ENCODE measurements at places on chromosomes 6 and 20. TPM values are rescaled to one million over a fixed set of nuclear protein-coding genes. Genes with fewer than 3 reads are reported as not detected.

- no peak overlapping the region for H3K4me3 ChIP-seq
- H3K4me1 ChIP-seq = peaks cover 11% of the 10 kb centered on the region
- no peaks in the 10 kb centered on the region for H3K27me3 ChIP-seq
- peak overlapping the region; percentile 11 for H3K27ac ChIP-seq
- DNase-seq = peak; percentile 97
- peaks cover 15% of the 10 kb centered on the region for H3K36me3 ChIP-seq
Observed at GRCh38 chr20:25223179-25223661, 24.7 kb upstream of the PYGB start.

DNA sequence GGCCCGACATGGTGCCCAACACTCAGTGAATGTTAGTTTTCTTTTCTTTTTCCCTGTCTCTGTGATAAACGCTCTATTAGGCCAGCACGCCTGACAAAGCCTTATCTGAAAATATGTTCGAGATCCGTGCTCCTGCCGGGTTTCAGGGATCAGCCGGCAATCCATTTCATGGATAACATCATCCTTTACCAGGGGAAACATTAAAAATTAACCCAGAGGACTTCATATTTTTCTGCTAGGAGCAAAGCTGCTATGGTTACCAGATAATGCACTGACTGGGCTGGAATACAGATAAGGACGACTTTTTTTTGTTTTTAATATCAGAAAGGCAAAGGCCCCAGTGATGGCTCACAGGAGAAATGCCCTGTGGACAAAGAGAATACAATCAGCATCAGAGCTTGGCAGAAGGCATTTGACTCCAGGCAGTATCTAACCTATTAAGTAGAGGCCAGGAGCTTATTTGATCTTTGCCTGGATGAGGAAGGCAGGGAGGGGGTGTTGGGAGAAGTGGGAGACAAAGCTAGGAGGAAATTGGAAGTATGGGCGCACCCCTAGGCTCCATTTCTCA is 482.0 kb upstream of the CHD6 start:
- no peak overlapping the region for H3K4me3 ChIP-seq
- DNase-seq = no peak
- H3K27ac ChIP-seq = no peak overlapping the region
- no peaks in the 10 kb centered on the region for H3K36me3 ChIP-seq

DNA sequence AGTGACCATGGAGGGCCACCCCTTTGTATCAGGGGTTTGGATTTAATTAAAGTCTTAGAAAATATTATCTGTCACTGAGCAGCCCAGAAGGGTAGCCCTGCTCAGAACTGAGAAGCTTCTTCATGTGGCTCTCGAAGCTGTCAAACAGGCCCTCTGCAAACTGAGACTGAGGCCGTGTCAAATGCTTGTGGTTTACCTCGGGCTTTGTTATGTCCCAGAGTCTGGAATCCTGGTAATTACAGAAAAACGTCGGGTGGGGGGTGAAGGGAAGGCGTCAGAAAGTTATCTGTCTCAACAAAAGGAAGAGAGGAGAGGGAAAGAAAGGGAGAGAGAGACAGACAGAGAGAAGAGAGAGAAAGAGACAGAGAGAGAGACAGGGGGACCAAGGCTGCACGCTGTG is 200.8 kb downstream of the BMP7 start:
- no peaks in the 10 kb centered on the region for H3K27me3 ChIP-seq
- no peak overlapping the region for H3K4me3 ChIP-seq
- H3K27ac ChIP-seq = no peak overlapping the region
- no peak for DNase-seq

- H3K27ac ChIP-seq = peak overlapping the region; percentile 75
- H3K27me3 ChIP-seq = peaks cover 2% of the 10 kb centered on the region
- no peak for DNase-seq
- peak overlapping the region; percentile 67 for H3K4me3 ChIP-seq
- no peaks in the 10 kb centered on the region for H3K4me1 ChIP-seq
Observed at GRCh38 chr20:20051767-20052073, 546 bp downstream of the CRNKL1 start.

DNA sequence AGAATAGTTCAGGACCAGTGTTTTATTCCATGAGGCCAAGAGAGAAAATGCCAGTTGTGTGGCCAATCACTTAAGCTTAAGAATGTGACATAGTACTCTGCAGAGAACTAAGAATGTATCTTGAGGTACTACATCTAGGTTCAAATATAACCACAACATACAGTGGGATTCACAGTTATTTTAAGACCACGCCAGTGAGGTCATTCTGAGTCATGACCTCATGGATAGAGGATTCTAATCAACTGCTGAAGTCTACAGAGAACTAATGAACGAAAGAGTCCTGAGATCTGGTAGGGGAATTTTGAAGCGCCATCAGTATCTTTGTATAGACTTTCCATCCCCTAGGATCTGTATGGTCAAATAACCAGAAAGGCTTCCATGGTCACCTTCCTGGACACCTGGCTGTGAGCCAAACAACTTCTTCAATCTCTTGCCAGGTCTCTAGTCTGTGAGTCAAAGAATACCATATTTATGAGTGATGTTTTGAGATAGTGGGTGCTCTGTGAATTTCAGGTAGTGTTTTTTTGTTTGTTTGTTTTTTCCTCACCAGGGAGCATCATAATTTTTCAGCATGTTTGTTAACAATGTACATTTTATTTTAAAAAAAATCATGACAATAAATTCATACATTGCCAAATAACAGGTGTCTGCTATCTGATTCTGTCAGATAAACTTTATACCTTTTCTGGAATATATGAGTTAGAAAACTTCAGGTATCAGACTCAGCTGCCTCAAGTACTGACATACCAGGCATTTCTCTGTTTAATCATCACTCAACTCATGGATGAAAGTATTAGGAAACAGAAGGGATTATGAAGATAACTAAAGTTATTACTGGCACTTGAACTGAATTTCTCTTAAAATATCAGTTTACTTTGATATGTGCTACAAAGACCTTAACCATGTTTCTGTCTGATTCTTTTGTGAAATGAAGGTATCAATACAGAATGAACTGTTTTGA is 217.9 kb downstream of the PLCB4 start:
- no peaks in the 10 kb centered on the region for H3K4me1 ChIP-seq
- H3K36me3 ChIP-seq = no peaks in the 10 kb centered on the region
- no peak overlapping the region for H3K27ac ChIP-seq
- H3K27me3 ChIP-seq = no peaks in the 10 kb centered on the region
- peak; percentile 38 for DNase-seq

The SLC22A7 gene
- polyA plus RNA-seq = not detected

The ROS1 gene
- polyA plus RNA-seq = 0.03 TPM
